ENCODE measurements at places on chromosomes 7 and 10. TPM values are rescaled to one million over a fixed set of nuclear protein-coding genes. Genes with fewer than 3 reads are reported as not detected.

- no peak for DNase-seq
These were observed 260.4 kb downstream of the RELN start for GRCh38 chr7:103729026-103729425.

- DNase-seq = no peak
These were observed 197.2 kb downstream of the GALNT17 start for GRCh38 chr7:71329030-71329660.

The SLC26A4 gene
- total RNA-seq = 1.2 TPM

The LHFPL3 gene
- not detected for total RNA-seq

The TMEM176B gene
- 25.1 TPM for total RNA-seq

The UPK3BL1 gene
- 9.4 TPM for total RNA-seq

GRCh38 chr7:158994687-158995086 lies 138.3 kb downstream of the DYNC2I1 start:
- no peak for DNase-seq

DNA sequence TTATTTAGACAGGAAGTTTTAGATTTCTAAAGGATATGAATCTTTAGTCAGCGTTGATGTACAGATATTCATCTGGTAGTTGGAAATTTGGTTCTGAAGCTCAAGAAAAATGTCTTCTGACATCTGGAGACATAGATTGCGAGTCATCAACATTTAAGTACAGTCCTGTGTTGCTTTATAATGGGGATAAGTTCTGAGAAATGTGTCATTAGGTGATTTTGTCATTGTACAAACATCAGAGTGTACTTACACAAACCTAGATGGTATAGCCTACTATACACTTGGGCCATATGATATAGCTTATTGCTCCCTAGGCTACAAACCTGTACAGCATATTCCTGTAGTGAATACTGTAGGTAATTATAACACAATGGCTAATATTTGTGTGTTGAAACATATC lies 49.6 kb upstream of the UBN2 start:
- no peak for DNase-seq

GRCh38 chr7:90595342-90595800 lies 750 bp upstream of the CDK14 start:
- no peak for DNase-seq

DNA sequence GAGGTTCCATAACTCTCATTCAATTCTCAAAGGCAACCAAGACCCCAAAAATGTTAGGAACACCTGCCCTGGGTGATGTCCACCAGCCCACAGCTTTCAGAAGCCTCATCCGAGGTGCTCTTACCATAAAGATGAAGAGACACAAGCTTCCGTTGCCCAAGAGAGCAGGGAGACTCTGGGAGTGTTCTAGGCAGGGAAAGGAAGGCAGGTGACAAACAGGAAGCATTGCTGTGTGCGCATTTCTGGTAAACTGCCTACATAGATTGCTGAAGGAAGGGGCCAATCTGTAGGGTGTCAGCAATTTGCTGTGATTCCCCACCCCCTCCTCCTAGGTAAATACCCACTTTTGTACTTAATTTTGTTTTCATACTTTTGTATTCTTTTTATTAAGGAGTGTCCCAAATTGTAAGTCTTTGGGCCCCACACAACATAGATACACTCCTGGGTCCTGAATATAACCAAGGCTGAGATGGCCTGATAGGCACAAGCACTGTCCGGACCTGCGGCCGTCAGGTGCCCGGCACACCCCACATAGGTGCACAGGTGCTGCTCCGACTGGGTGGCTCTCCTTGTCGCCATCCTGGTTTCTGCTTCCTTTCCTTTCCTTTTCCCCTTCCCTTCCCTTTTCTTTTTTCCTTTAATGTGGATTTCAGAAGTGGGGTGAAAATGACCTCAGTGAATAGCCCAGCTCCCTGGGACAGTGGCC lies 51.4 kb upstream of the SMNDC1 start:
- DNase-seq = no peak

GRCh38 chr7:22435720-22436119 lies 64.3 kb downstream of the STEAP1B start:
- no peak for DNase-seq

DNA sequence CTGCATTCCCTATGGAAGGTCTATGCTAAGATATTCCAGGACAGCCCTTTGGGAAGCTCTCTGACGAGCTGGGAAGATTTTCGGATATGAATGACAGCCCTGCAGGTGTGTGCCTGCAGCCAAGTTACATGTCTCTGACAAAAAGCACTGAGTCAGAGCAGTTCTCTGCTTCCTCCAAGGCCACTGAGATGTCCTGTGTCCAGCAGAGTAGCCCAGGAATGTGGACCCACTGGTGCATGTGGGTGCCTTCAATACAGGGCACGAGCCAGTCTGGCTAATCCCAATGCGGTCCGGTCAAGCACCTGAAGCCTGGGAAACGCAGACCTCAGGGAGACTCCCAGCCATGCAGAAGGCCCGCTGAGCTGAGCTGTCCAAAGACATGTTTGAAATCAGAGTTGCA lies 565.7 kb downstream of the TCERG1L start:
- DNase-seq = no peak

DNA sequence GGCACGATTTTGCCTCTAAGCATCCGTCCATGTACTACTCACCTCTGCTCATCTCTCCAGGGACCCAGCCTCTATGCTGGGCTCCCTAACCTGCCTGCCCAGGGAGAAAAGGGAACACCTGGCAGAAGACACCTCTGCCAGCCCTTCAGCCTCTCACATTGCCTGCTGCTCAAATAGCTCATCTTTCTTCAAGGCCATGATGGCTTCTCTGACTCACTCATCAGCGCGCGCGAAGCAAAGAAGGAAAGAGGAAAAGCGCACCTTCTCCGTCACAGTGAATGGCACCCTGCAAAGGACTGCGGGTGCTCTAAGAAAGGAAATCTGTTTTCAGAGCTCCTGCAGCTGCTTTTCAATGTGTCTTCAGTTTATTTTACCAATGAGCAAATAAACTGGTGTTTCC lies 174.0 kb downstream of the PRKAG2 start:
- peak; percentile 10 for DNase-seq

The PRLHR gene
- total RNA-seq = not detected

- DNase-seq = no peak
These were observed 261.6 kb upstream of the AOAH start for GRCh38 chr7:36985866-36986400.

DNA sequence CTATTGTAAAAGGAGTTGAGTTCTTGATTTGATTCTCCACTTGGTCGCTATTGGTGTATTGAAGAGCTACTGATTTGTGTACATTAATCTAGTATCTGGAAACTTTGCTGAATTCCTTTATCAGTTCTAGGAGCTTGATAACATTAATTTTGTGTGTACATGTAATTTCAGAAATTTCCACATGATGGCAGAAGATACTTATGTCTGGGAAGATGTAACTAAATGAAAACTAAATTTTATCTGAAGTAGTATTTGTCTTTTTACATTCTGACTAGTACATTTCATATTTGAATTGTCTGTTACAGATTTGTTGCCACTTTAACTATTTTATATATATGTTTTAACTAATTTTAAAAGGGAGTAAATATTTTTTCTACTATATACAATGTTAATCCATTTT lies 27.6 kb downstream of the SDHAF3 start:
- no peak for DNase-seq

GRCh38 chr7:46940178-46940577 lies 641.7 kb downstream of the TNS3 start:
- no peak for DNase-seq

DNA sequence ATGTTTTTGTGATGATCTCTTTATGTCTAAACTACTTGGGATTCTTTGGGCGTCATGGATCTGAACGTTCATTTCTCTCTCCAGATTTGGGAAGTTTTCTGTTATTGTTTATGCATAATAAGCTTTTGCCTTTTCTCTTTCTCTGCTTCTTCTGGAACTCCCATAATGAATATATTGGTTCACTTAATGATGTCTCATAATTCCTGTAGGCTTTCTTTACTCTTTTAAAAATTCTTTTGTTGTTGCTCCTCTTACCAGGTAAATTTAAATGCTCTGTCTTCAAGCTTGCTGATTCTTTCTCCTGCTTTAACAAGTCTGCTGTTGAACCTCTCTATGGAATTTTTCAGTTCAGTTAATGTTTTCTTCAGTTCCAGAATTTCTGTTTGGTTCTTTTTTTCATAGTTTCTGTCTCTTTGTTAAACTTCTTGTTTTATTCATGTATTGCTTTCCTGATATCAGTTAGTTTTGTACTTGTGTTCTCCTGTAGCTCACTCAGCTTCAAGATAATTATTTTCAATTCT lies 317.5 kb downstream of the PLXDC2 start:
- DNase-seq = no peak

DNA sequence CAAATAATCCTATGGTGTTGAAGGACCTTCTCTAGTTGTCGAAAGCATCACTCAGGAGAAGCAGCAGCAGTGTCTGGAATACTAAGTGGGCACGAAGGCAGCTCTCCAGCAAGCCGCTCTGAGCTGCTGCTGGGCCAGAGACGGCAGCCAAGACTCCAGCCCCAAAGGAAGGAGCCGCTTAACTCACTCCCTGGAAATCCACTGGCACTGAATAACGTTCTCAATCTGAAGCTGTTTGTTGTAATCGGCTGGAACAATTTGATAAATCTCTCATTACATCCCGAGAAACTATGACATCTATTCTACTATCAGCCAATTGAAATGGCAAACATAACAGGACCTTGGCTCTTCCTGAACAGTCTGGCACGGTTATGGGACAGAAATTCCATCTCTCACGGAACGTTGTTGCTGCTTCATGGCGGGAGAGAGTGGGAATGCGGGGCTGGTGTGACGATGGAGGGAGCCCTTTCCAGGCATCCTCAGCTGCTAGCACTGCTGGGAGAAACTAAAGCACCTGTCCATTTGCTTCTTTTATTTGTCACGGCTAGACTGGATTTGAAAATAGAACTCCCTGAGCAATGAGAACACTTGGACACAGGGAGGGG lies 331.5 kb upstream of the RNF32 start:
- DNase-seq = no peak

The IFIT2 gene
- 5.3 TPM for total RNA-seq

- no peak for DNase-seq
These were observed 564.7 kb upstream of the COBL start for GRCh38 chr7:51881309-51881708.

The DNAJC12 gene
- 3.5 TPM for total RNA-seq

GRCh38 chr10:69864321-69864720 lies 62.6 kb downstream of the COL13A1 start:
- no peak for DNase-seq

The C10orf71 gene
- total RNA-seq = 208 TPM

The TRIM74 gene
- total RNA-seq = 0.64 TPM

GRCh38 chr10:52644373-52645186 lies 128.0 kb downstream of the MBL2 start:
- DNase-seq = no peak

The PRSS37 gene
- total RNA-seq = not detected

The PITX3 gene
- total RNA-seq = 2.3 TPM

DNA sequence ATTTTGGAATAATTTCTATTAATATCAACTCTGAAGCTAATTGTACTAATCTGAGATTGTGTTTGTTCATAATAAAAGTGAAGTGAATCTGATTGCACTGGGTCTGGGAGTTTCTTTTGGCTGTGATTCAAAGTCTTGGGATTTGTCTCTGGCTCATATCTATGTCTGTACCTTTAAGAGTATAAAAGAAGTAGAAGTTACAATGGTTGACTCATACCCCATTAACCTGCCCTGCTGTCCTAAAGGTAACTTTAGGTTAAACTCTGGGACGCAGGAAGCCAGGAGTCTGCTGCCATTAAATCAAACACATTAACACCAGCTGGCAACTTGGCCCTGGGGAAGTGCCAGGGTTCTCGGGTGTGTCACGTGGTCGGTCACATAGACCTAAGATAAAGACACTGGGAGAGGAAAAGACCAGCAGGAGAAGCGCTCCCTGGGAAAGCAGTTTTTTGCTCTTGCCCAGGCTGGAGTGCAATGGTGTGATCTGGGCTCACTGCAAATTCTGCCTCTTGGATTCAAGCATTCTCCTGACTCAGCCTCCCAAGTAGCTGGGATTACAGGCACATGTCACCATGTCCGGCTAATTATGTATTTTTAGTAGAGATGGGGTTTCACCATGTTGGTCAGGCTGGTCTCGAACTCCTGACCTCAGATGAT lies 17.8 kb downstream of the SCD start:
- DNase-seq = peak; percentile 70

The FIS1 gene
- total RNA-seq = 305 TPM

DNA sequence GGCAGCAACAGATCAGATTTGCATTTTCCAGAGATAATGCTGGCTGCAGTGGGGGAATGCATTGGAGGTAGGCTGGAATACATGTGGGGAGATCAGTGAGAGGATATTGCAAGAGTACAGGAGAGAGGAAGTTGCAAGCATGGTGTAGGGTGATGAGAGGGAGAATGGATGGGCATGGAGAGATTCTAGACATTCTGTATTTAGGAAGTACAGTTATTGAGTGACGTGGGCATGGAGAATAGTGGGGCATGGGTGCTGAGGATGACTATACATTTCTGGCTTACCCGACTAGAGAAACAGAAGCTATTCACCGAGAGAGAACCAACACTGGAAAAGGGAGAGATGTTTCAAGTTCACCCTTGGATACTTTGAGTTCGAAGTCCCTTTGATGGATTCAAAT lies 116.9 kb upstream of the SVIL start:
- DNase-seq = no peak

DNA sequence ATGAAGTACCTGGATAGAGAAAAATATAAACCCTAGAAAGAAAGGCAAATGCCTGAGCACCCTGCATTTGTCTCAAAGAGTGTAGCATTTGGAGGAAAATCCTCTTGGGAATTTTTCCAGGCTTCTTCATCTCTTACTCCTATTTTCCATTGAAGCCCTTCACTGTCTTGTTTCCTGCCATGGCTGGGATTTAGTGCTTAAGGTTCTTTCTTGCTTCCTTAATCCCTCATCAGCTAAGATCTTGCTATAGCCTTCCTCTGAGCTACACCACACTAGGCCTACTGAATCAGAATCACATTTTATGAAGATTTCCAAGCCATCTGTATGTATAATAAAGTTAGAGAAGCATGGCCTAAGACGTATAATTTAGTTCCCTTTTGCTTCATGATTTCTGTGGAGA lies 97.5 kb upstream of the PHYHIPL start:
- no peak for DNase-seq

The PRKCQ gene
- 0.15 TPM for total RNA-seq

DNA sequence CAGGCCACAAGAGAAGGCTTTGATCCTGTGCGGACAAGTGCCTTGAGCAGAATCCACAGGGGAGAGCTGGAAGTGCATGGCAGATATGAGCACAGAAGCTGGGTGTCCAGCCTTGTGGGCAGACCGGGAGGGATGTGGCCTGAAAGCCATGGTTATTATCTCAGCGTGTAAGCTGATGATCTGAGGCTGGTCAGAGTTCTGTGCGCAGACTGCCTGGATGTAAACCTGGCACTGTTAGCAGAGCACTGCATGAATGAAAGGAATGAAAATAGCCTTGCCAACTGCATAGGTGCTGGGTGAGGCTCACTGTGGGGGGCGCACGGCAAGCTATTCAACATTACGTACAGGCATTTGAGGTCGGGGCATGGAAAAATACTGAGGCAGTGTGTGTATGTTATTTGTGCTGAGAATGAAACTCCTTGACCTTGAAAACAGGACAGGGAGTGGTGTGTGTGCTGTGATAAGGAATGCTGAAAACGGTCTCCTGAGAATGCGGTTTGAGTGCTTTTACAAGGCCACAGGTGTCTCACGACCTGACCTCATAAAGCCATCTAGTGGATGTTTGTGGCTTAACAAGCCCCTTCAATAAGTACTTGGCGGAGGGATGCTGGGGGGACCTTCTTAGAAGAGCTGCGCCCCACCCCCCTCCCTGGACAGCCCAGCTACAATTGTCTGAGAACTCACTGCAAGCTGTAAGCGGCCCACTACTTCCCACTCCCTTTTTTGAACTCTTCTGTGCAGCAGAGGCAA lies 18.7 kb downstream of the AKR1C1 start:
- DNase-seq = peak; percentile 31

Data from heart left ventricle (tissue), 16 donors.